ENCODE measurements at places on chromosomes 3 and 15.

- DNase-seq = no peak
Observed at GRCh38 chr15:28888900-28889299, 3.1 kb downstream of the APBA2 start.

GRCh38 chr3:46114323-46114988, 87.2 kb upstream of the XCR1 start:
- no peak for DNase-seq

GRCh38 chr3:8870134-8870533, 93.1 kb downstream of the RAD18 start:
- DNase-seq = no peak

DNA sequence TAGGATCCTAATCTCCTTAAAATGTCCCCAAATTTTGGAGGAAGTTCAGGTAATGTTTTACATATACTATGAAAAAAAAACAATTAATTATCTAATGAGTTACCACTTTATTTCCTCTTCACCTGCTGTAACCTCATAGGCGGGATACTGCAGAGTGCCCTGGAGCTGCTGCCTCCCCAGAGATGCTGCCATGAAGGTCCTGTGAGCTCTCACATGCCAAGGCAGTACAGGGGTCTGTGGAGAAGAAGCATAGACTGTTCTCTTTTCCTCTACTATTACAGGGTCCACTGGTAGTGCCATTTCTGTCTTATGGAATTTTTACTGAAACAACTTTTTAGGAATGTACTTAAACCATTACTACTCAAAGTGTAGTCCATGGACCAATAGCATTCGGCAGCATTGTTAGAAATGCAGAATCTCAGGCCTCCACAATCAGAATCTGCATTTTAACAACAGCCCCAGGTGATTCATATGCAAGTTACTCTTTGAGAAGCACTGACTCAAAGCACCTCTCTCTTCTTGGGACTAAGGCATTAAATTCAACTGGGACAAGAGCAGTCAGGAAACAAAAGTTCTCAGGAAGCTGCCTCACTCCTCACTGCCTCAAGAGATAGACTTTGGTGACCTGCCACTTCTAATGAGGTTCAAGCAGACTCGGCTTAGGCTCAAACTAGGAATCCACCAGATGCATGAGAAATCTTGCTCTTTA, 30.3 kb upstream of the CPOX start:
- no peak for DNase-seq

DNA sequence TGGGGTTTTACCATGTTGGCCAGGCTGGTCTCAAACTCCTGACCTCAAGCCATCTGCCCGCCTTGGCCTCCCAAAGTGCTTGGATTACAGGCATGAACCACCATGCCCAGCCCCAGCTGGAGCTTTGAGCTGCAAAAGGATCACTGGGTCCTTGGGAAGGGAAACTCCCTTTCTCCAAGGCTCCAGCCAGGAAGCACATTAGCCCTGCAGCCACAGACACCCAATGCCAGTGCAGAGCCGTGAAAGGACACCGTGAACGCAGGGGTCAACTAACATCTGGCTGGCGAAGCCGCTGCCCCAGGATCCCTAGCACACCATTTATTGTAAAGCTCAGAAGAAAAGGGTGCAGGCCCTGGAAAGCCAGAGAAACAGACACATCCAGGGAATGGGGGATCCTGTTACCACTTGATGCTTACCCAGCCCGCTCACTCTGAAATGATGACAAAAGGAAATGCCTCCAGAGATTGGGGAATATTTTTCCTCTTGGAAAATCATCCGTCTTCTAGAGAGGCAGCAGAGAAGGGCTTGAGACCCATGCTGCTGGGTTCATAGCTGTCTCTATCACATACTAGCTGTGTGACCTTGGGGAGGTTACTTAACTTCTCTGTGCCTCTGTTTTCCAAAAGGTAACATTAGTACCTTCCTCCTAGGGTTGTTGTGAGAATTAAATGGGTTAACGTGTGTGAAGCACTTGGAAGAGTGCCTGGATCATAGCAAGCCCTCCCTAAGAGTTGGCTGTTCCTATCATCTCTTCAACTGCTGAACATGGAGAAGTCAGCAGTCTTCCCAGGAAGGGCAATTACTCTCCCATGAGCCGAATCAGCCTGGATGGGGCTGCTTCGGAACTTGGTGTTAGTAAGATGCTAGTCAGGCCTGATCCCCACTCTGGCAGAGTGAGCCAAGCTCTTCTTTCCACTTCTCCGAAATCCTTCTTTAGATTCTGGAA, 40.8 kb downstream of the LMCD1 start:
- DNase-seq = no peak

GRCh38 chr3:101829437-101829830, 19.9 kb upstream of the NFKBIZ start:
- DNase-seq = no peak

- DNase-seq = no peak
Observed at GRCh38 chr3:194688200-194688740, 2.6 kb downstream of the FAM43A start.

Data from tibial artery (tissue), 4 donors.